ENCODE measurements at places on chromosomes 1 and 21.

DNA sequence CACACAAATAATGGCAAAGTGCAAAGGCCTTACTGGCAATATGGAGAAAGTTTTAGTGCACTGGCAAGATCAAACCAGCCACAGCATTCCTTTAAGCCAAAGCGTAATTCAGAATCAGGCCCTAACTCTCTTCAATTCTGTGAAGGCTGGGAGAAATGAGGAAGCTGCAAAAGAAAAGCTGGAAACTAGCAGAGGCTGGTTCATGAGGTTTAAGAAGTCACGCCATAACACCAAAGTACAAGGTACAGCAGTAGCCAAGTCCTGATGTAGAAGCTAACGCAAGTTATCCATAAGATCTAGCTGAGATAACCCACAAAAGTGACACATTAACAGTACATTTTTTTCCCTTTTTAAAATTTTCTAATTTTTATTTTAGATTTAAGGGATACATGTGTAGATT is 57.1 kb downstream of the SLC27A3 start:
- no peak for DNase-seq

DNA sequence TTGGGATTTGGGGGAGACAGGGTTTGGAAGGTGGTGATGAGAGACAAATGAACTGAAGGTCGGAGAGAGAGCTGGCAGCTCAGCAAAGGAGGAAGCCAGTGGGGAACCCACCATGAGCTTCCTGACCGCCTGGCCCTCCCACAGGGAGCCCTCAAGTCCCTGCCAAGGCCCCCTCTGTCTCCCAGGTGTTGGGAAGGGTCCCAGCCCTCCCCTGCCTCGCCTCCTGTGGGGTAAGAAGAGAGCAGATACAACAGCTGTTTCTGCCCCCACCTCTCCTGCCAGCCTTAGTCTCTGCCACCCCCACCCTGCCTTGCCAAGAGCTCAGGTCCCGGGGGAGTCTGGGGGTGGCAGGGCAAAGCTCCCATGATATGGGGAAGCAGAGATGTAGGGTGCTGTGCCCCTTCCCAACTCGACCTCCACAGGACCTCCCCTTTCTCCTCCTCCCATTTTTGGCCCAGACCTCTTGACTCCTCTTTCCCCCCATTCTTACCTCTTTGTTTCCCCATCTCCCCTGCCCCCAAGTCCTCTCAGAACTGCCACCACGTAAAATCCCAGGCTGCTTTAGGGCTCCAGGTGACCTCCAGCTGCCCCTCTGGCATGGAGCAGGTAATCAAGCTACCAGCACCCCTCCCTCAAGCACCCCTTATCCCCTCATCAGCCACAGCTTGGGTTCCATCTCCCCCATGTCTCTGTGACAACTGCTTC is 556 bp downstream of the S100A1 start:
- DNase-seq, result no peak

DNA sequence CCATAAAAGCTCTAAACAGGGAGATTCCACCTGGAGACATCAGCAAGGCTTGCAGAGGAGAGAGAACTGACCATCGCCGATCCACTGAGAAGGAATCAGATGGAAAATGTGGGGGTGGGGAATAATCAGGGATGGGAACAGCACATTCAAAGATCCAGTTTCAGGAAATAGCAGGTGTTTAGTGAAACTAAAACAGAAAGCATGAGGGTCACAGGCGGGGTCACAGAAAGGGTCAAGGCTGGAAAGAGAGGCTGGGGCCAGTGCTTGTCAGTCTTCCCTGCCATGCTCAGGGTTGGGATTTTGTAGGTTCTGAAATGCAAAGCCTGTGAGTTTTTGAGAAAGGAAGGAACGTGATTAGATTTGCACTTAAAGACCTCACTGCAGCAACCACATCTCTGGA is 103.2 kb downstream of the HLCS start:
- DNase-seq, result no peak

DNA sequence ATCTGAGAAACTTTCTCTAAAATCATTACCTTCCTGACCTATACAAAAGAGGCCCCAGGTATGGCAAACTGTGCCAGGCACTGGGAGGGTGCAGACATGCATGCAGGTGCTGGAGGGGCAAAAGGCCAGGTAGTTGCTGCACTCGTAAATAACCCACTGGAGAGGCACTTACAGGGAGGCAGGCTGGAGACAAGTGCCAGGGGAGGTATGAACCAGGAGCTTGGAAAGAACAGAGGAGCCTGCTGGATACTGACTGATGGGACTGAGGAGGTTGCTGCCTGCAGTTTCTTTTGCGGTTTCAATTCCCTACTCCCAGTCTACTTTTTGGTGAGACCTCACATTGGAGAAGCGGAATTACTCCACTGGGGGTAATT is 113.9 kb downstream of the DSCAM start:
- DNase-seq, result no peak

DNA sequence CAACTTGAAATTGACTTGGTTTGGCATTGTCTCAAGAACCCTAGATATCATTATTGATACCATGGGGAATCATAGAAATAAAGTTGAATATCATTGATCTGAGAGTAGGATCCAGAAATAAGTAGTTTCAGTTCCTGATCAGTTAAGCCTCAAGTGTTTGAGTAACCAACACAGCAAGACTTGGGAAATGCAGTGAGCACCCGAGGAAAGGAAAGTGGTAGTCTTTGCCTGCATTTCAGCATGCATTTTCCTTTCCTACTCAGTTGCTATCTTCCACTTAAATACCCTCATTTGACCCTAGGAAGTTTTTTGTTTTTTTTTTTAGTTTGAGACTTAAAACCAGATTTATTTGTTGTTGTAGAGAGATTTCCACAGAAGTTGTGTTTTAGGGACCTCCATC is 18.9 kb downstream of the CLEC20A start:
- no peak for DNase-seq

DNA sequence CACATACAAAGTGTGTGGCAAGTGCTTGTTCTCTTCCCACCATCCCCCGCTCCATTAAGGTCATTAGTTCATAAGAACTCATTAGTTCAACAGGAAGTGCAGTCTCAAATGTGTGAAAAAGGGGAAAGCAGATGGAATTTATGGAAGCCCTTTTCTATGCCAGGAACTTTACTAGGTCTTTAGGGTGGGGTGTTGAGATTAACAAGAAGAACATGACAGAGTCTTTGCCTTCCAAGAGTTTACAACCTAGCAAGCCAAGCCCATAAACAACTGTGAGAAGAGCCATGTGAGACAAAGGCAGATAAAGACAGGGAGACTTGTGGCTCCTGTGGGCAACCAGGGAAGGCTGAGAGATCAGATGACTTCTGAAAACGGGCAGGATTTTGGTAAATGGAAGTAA is 21.4 kb downstream of the PLEKHA6 start:
- DNase-seq, result no peak

DNA sequence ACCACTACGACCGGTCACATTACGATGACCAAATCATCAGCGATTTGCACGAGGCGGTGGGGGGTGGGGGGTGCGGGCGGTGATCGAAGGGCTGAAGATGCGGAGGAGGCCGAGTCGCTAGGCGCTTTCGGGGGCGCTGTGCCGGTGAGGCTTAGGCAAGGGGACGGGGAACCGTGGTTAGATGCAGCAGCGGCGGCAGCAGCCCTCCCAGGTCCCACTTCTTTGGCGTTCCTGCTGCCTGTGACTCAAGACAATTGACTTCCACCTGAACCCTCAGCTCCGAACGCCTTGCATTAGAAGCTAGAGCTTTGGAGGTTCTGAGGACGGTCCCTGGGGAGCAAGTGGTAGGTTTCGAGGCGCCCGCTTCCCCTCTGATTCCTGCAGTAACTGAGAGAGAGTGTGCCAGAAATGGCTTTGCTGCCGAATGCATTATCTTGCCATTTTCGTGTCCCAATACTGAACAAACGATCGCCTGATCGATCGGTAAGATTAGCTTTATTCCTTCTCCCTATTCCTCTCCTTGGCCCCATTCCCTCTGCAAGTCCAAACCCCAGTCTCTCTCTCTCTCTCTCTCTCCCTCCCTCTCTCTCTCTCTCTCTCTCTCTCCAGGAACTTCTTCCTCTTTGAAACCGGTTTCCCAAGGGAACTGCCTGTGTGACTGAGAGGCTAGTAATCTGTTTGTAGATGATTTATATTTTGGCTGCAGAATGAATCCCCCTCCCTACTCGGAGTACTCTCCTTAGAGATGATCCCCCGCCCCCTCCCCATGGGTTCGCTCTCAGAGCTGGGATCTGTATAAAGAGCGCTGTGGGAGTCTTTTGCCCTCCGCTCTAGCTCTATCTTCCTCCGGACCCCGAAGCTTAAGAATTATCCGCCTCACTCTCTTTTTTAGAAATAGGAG is 735 bp upstream of the BRINP3 start:
- no peak for DNase-seq

GRCh38 chr1:63622849-63623566 is 29.8 kb downstream of the PGM1 start:
- DNase-seq, result no peak

DNA sequence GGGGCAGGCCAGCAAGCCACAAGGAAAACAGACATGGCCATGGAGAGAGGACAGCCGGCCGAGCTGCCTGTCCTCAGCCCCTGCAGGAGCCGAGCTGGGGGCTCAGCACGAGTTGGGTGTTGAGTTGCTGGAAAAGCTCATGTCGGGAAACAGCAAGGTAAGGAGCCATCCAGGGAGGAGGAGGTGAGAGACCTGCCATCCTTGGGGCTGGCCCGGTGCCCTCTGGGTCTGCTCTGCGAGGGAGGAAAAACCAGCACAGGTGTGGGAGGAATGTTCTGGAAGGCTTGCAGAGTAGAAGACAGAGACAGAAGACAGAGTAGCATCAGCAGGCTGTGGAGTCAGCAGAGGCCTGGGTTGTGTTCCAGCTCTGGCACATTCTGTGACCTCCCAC is 548.8 kb downstream of the PTPRU start:
- DNase-seq, result no peak

DNA sequence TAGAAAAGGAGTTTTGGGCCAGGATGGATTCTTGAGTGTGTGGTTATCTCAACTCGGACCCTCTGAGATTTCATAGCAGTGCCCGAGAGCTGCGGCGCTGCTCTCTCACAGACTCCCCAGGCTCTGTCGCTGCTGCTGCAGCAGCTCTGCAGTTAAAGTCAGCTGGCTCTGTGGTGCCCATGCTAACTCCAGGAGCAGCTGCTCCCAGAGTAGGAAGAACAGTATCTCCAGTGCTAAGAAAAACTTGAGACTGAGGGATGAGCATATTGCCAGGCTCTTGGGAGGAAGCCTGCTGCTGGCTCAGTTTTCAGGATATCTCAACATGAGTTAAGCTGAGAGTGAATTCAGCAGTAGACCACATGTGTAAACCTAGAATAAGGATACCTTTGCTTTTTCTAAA is 4.5 kb downstream of the LCE2D start:
- DNase-seq, result no peak

DNA sequence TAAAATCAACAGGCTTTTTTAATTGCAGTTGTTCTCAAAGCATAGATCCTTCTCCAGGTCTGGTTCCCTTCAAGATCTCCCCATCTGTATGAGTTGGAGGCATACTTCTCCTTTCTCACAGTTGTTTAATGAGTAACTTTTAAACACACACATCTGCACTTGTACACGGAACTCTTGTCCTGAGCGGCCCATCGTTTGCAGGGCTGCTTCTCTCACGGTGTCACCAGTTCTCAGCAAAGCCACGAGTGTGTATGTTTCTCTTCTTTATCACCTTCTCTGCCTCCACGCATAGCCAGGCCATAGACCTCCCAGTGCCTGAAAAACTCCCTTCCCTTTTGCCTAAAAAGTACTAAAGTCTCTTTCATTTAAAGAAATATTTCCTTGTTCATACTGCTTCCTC is 68.7 kb upstream of the ROR1 start:
- no peak for DNase-seq

DNA sequence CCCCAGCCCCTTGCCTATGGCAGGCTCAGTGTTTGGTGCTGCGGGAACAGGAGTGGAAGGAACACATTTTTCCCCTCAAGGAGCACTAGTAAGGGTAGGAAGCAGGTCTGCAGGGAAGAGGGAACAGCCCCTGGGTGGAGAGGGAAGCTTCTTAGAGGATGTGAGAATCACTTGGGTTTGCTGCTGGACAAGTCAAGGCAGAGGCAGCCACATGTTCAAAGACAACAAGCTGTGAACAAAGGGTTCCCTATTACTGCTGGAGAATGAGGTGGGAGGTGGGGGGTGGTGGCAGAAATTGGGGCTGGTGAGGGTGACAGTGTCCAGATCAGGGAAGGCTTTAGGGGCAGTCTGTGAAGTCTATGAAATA is 24.8 kb upstream of the CITED4 start:
- DNase-seq, result no peak

DNA sequence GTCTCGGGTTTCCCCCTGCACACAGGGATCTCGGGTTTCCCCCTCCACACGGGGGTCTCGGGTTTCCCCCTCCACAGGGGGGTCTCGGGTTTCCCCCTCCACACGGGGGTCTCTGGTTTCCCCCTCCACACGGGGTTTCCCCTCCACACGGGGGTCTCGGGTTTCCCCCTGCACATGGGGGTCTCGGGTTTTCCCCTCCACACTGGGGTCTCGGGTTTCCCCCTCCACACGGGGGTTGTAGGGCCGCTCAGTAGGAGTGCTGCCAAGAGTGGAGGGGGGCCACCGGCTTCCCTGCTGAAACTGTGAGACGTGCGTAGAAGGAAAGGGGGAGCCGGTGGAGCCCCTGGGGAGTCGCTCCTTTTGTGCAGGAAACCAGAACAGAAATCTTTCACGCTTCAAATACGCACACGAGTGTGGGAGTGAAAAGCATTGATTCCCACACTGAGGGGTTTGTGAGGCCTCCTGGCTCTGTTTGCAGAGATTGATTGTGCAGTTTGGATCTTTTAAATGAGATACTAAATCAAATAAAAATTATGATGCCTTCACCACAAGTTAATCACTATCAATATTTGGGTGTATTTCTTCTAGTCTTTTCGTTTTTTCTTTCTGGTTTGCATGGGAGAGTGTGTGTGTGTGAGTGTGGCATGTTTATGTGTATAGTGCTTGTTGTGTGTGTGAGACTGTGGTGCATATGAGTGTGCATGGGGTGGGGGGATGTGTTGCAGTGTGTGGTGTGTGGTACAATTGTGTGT is 54.3 kb upstream of the TRAPPC10 start:
- DNase-seq, result no peak

DNA sequence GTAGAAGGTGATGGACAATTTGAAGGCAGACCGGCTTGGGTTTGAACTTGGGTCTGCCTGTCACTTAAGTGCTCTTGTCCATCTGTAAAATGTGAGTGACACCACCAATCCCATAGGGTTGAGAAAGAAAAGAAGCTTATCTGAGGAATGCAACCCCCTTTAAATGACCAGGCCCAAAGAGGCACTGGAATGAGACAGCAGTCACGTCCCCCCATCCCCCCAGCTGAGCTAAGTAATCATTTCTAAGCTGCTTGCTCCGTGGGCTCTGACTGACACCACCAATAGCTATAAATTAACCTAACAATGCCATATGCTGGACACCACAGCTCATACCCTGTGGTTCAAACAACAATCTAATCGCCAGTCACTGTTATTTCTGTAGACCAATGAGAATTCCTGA is 15.1 kb downstream of the LCA5L start:
- DNase-seq, result no peak

Measured in activated CD4-positive, alpha-beta T cell treated with anti-CD3 and anti-CD28 coated beads for 4 hours (primary cell).